Stimulated activated CD4-positive, alpha-beta T cell treated with anti-CD3 and anti-CD28 coated beads, Interleukin-15, amount 100 ng/mL, for 24 hours (primary cell): ENCODE measurements at places on chromosomes 11 and 22.

- no peak for DNase-seq
These were observed 207.5 kb downstream of the PGR start for GRCh38 chr11:100922121-100922520.

- no peak for DNase-seq
These were observed 539.2 kb downstream of the MIAT start for GRCh38 chr22:27196606-27197005.

DNA sequence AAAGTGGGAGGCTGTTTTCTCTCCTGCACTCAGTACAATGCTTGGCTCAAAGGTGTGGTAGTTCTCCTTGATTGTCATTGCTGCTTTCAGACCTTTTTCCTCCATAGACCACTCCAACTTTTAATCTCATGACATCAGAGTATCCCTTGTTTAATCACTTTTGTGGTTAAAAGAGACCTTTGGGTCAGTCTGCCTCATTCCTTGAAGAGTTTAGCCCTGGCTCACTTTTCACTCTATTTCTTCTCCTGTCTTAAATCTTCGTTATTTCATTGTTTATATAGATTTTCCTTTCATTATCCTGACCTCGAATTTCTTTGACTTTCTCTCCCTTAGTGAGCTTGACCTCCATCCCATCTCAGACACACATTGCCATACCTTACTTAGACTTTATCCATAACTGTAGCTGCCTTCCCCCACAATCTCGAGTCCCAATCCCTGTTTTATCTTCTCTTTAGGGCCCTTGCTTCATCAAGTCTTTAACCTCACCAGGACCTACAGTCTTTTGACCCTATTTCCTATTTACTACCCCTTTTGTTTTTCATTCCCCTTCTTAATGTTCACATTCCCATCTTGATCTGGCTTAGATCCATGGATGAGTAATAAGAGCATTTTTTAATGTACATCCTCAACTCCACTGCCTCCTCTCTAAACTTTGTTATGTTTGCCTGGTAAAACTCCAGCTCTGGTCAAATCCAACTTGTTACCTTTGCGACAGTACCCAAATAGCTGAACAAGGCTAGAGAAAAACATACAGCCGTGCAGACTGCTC lies 9.5 kb downstream of the ATXN10 start:
- no peak for DNase-seq

DNA sequence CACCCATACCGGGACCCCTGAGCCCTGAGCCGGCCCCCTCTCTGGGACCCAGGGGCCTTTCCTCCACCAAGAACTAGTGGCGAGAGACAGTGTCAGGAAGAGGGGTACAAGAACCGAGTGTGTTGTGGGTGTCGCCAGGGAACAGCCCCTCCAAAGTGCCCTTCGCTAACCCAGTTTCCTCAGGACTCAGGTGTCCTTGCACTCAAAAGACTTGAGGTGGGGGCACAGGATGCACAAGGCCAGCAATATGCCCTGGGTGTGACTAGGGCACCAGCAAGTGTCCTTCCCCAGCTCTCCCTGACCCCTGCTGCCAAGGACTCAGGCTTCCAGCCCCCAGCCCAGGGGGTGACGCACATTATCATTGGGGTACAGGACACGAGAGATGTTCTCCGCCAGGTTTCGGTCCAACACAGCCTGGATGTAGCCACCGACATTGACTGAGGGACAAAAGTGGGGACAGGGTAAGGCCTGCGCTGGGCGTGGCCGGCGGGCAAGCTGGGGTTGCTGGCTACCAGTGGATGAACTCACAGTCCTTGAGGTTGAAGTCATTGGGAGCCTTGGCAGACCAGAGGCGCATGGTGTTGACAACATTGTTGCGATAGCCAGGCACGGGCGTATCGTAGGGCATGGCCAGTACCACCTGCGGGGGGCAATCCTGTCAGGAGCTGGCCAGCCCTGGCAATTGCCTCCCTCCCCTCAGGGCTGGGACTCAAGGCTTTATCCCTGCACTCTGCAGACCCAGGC lies 4.7 kb downstream of the PYGM start:
- no peak for DNase-seq

- no peak for DNase-seq
These were observed 220.9 kb upstream of the PITPNB start for GRCh38 chr22:28139961-28140360.

GRCh38 chr11:19463976-19464375 lies 223.2 kb upstream of the E2F8 start:
- no peak for DNase-seq

GRCh38 chr11:77806993-77807392 lies 13.5 kb downstream of the RSF1 start:
- no peak for DNase-seq

DNA sequence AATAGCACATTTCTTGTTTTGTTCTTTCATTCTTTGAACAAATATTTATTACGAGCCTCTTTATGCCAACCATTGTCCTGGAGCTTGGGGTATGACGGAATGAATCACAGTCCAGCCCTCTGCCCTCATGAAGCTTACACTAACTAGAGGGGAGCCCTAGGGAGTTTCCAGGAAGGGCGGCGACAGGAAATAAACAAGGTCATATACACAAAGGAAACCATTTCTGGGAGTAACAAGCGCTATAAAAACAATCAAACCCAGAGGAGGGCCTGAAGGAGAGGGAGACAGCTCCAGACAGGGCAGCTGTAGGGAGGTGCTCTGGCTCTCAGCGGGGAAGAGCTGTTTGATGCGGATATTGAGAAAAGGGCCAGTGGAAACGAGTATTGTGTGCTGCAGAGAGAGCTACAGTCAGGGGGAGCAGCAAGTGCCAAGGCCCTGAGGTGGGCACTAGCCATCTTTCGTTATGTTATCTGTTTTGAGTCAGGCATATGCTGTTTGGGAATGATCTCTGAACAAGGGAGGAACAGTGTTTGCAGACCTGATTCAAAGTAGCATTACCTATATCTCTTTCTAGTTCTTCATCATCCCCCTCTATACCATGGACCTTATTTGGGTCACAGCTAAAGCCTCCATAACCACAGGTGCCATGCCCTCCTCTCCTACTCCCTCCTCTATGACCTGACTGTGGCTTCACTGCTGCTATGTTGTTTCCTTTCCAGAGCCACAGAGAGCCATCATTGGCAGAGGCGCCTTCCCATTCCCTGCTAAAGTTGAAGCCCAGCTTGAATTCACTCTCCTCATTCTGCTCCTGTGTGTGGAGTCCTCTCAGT lies 15.3 kb upstream of the ZBTB16 start:
- no peak for DNase-seq

GRCh38 chr22:49076300-49077035 lies 751.2 kb downstream of the BRD1 start:
- DNase-seq, result no peak

DNA sequence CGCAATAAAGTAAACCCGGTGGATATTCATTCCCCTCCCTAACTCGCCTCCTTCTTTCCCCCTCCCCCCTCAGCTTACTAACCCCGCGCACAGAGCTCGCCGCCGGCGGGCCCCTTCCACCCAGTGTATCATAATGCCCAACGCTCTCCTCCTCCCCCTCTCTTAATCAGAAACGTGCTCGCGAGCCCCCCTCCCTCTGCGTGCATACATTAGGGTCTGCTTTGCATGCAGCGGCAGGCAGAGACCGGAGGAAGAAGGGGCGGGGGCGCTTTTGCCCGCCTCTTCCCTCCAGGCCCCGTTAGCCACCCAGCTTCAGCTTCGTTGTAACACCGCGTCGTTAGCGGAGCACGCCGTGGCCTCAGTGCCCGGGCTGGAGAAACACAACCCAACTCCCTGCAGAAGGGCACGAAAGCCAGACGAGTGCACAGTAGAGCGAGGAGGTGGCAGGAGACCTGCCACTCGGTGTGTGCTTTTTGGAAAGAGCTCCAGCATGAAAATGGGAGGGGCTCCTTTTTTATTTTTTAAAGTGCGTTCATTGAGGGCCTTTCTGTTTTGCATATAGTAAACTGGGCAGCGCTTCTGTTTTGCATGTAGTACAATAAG lies 901 bp upstream of the KMT2A start:
- peak; percentile 77 for DNase-seq

GRCh38 chr11:114685097-114685496 lies 6.8 kb downstream of the NXPE2 start:
- DNase-seq, result no peak

- peak; percentile 55 for DNase-seq
These were observed 18.8 kb downstream of the CSNK1E start for GRCh38 chr22:38298312-38299005.

DNA sequence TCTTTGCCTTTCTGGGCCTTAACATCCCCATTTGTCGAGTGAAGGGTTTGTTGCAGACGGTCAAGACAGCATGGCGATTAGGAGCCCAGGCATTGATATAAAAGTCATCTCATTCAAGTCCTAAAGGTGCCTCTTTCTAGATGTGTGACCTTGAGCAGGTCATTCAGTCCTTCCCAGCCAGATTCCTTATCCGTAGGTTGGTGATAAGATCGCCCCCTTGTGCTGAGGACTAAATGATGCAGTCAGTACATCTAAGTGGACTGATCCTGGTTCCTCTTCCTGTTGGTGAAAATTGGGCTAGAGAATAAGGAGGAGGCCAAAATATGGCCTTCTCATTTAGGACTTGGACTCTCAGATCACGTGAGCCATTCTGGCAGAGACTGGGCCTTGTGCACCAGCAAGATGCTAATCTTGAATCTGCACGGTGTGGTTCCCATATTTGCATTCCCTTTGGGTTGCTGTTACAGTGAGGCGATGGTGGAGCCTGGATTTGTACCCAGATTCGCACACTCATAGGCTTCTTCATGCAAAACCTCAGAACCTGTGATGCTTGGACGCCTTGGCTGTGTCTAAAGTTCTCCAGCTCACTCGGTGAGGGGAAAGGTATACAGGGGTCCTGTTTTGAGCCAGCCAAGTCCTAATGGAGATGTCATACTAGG lies 156.8 kb downstream of the MYO18B start:
- no peak for DNase-seq

- no peak for DNase-seq
These were observed 37.2 kb downstream of the TMEM123 start for GRCh38 chr11:102415304-102415916.
